A172 (cell line): ENCODE measurements at places on chromosomes 11 and 22. TPM values are rescaled to one million over a fixed set of nuclear protein-coding genes. Genes with fewer than 3 reads are reported as not detected.

SBF2 gene
- total RNA-seq, result 19.6 and 34.7 TPM in 2 replicates

DNA sequence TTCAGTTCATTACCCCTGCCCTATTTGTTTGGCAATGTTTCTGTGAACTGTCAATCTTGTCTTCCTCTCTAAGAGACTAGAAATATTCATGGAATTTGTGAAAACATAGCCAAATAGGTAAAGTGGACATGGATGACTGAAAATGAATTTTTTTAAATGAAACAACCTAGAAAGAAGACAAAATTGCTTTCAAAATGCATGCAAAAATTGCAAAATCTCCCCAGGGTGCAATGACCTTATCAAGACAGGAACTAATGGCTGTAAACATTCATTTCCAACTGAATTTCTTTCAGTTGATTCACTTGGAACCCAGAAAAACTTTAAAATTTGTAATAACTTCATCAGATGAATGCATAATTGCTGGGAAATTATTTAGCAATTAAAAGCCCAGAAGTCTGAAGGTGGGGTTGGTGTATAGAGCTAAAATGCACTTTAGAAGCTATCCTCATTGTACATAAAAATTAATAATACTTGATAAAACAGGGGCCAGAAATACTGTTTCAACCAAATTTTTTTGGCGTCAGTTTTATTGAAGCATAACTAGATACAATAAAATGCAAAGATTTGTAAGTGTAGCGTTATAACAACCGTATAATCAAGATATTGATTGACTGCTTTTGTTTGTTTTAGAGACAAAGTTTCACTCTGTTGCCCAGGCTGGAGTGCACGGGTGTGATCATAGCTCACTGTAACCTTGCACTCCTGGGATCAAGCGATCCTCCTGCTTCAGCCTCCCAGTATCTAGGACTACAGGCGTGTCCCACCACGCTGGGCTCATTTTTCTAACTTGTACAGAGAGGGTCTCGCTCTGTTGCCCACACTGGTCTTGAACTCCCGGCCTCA is 27.6 kb upstream of the SLC35C1 start:
- DNase-seq, result no peak

DNA sequence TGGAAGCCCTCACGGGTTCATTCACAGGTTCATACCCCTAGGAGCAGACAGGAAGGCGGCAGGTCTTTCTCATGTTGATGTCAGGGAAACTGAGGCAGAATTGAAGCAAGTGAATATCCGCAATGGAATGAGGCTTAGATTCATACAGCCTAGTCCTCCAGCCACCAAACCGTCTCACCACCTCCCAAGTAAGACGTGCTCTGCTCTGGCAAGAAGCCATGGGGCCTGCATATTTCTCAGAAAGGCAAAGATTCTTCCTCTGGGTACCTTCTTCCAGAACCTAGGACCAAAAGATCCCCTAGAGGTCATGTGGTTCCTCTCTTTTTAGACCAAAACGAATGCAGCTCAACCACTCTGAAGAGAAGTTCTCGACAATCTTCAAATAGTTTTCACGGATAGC is 1.7 kb downstream of the AP1B1 start:
- no peak for DNase-seq

GRCh38 chr11:128180441-128181087 is 406.8 kb downstream of the ETS1 start:
- peak; percentile 91 for DNase-seq

DNA sequence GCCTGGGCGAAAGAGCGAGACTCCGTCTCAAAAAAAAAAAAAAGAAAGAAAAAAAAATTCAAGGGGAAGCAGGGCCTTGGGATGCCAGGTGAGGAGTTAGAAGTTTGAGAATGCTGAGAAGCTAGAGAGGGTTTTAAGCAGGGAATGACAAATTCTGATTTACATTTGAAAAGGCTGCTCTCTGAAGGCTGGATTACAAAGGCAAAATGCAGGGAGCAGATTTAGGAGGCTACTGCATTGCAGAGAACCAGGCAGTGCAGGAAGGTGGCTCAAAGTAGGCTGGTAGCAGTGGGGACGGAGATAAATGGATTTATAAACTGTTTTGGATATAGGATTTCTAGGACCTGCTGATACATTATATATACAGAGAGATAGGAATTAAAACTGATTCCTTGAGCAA is 66.6 kb downstream of the KCNC1 start:
- no peak for DNase-seq

HTR3B gene
- total RNA-seq, result not detected in 2 replicates
